ENCODE measurements at places on chromosomes 1 and 21. TPM values are rescaled to one million over a fixed set of nuclear protein-coding genes. Genes with fewer than 3 reads are reported as not detected.

- no peak for DNase-seq
Observed at GRCh38 chr1:9785406-9785805, 38.4 kb downstream of the CLSTN1 start.

DNA sequence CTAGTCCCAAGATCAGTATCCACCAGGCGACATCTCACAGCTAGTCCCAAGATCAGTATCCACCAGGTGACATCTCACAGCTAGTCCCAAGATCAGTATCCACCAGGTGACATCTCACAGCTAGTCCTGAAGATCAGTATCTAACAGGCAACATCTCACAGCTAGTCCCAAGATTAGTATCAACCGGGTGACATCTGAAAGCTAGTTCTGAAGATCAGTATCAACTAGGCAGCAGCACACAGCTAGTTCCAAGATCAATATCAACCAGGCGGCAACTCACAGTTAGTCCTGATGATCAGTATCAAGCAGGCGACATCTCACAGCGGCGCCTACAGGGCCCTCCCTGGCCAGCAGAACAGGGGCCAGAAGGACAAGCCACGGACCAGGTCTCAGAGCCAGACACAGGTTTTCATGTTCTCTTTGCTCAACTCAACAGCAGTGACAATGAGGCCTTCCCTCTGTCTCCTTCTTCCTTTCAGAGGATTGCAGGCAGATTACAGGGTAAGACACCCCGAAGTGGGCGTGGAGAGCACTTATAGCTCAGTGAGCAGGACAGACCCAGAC is 32.5 kb downstream of the NPHP4 start:
- no peak for DNase-seq

GRCh38 chr1:211830328-211831142 is at the start of gene LPGAT1:
Gene LPGAT1 (minus strand): TSS chr1:211830763. CDS start chr1:211829296, 1,467 bp downstream.
- peak; percentile 79 for DNase-seq

GRCh38 chr1:114468047-114468446 is 43.0 kb downstream of the TRIM33 start:
- no peak for DNase-seq

DNA sequence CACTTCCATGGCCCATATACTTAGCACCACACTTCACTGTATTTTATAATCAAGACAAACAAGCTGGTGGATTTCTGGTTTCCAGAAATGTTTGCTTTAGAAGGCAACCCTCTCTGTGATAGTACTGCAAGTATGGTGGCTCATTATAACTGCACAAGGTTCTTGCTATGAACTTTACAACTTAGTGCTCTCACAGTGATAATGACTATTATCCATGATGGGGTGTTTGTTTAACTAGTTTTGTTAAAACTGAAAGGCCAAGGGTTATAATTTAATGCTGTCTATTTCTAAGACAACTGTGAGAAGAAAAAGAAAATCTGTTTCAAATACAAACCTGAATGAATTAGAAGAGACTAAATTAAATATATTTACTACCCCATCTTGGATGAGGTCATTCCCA is 903.2 kb downstream of the ADGRL2 start:
- DNase-seq: no peak

DNA sequence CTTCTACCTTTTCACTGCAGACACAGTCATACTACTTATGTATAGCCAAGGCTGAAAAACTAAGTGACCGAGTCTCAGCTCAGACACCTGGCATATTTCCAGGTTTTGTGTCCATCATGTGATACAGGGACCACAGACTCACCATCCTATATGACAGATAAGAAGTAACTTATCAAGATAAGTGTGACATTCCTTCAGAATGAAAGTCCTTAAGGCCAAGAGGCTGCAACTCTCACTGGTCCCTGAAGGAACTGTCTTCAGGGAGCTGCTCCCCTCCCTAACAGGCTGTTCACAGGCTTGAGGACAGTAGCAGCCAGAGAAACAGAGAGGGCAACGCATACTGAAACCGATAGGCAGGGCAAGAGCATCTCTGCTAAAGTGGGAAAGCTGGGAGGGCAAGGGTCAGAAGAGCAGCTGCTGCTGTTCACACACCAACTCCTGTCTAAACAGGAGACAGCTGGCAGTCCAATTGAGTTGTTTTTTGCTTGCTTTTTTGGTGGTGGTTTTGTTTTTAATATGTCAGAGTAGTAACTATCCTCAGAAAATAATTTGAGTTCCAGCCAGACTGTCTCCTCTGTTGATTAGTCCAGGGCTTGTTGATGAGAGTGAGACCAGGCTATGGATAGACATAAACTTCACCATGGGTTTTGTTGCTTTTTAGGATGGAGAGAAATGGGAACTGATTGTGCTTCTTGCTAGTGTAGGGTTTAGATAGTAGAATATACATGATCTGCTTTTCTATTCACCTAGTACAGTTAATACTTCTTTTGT is 67.7 kb downstream of the MACF1 start:
- no peak for DNase-seq

DNA sequence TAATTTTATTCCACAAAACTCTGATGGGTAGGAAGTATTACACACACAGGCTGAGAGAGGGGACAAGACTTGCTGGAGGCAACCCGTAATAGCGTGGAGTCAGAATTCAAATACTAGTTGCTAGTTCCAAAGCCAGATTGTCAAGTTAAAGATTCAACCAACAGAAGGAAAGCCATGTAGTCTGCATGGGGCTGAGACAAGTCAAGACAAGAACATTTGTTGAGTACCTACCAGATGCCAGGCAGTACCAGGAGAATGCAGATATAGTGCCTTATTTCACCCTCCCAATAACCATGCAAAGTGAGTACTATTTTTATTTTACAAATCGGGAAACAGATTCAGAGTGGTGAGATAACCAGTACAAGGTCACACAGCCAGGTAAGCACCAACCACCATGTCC is 110.4 kb upstream of the SPATA6 start:
- DNase-seq: no peak

DNA sequence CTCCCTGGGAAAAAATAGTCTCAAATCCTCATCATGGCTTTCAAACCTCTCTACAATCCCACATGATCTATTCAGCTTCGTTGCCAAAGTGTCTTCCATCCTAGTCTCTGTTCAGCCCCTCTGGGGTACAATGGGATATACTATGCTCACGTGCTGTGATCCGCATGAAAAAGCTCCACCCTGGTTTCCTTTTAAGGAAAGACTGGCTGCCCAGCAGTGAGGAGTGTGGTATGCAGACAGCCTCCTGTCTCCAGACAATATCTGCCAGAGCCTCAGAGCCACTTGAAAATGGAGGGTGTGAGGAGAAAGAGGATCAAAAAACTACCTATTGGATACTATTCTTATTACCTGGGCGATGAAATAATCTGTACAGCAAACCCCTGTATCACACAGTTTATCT is 194.5 kb downstream of the LHX8 start:
- no peak for DNase-seq

DNA sequence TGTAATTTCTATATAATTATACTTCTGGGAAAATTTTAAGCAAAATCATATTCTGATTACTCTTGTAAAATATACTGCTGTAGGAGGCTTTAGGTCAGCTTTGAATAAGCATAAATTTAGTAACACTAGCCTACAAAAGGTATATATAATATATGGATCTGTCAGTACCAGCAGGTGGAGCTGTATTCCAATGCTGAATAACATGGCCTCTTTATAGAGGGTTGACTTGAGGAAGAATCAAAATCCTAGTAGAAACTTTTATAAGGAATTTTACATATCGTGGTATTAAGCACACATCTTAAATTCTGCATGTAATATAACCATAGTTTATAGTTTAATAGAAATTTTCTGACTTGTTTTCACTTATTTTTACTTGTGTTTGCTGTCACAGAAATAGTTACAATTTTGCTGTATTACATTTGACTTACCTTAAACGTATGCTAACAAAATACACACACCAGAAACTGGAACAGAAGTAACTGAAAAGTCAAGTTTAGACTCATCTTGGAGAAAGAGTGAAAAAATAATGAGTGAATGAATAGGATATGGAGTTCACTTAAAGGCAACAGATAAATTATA is 79.3 kb downstream of the HMCN1 start:
- no peak for DNase-seq

- DNase-seq: no peak
Observed at GRCh38 chr1:24161270-24161669, 18.3 kb upstream of the IL22RA1 start.

DNA sequence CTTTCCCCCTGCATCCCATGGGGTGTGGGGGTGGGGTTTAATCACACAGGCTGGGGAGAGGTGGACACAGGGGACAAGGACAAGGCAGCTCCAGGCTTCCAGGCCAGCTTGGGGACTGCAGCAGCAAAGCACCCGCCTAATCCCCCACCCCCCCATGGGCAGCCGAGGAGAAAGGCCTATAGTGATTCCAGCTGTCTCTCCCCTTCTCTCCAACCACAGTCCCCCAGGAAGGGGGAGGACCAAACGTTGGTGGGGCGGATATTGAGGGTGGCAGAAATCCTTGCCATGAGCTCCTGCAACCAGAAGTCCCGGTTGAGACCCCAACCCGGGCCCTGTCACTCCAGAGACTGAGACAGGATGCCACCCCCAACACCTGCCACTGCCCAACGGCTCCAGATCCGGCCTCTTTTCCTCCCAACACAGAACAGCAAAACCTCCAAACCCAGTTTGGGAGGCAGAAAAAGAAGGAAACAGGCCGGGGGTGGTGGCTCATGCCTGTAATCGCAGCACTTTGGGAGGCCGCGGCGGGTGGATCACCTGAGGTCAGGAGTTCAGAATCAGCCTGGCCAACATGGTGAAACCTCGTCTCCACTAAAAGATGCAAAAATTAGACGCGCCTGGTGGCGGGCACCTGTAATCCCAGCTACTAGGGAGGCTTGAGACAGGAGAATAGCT is 1.7 kb downstream of the EPHA2 start:
- no peak for DNase-seq

DNA sequence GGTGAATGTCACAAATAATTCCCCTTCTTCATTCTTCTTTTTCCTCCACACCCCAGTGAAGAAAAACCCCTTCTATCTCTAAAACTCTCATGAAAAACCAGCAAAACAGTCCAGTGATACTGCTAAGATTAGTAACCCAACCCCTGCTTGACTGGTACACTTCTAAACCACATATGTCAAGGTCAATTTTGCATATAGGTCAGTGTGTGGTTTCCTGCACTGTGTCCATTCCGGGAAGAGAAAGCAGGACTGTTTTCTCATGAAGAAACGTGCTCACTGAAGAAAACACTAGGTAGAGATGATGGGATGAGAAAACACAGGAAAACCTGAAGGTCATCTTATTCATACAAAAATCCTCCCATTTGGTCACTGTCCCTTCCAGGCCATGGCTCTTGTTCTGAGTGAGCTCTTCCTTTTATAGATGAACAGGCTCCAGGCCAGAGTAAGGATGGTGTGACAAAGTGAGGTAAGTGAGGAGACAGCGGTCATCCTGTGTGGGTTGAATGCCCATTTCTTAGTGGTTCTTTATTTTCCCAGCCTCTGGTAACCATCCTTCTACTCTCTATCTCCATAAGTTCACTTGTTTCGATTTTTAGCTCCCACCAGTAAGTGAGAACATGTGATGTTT is 122.7 kb downstream of the FASLG start:
- DNase-seq: no peak

GRCh38 chr1:221161571-221162041 is 282.4 kb downstream of the HLX start:
- no peak for DNase-seq

GRCh38 chr21:41827951-41828883 is 50.9 kb downstream of the PRDM15 start:
- DNase-seq: no peak

GRCh38 chr1:223695014-223695548 is 17.3 kb upstream of the CAPN2 start:
- DNase-seq: no peak

DNA sequence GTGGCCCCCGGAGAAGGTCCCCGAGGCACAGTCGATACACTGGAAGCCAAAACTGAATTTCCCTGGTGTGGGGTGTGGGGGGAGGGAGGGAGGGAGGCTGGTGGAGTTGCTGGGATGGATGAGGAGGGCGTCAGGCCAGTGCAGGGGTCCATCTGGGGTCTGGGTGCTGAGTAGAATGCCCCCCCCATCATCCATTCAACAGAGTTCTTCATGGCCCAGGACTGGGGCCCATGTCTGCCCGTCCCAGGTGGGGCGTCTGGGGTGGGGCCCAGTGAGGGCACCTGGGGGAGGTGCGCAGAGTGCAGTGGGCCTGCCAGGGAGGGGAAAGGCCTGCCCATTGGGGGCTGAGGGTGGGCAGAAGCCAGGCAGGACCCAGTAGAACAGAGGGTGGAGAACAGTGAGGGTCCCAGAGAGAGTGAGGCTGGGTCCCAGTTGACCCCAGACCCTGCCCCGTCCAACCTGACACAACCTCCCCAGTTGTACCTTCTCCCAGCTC is 1.9 kb downstream of the TNFRSF18 start:
- no peak for DNase-seq

GRCh38 chr1:17527036-17527914 is 12.2 kb upstream of the ARHGEF10L start:
- DNase-seq: no peak

DNA sequence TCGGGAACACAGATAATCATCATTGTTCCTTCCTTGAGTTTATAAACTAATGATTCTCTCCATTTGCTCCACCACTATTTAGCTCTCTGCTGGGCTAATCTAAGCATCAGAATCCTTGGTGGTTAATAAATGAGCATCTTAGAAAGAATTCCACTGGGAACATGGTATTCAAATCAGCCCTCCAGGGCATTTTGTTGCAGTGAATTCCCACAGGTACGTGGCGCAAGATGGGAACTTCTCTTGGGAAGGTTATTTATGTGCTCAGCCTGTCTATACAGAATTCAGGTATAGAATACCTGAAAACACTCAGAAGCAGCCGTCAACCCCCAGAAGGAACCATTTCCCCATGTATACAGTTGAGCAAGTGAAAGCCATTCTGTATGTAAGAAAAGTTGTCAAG is 131.5 kb downstream of the NTNG1 start:
- no peak for DNase-seq

DNA sequence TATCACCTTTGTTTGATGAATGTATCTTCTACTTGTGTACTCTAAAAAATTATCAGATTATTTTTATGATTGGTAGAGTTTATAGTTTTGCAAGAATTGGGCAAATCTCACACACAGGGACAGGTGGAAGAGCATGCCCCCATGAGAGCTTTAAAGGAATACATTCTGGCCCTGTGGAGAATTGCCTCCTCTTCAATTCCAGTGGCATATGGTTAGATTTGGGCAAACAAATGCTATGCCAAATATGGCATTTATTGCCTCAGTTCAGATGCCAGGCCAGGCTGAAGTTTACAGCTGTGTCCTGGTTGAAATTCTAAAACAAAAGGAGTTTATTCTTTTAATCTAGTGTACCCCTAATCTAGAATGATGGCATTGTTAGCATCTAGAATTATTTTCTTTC is 162.4 kb upstream of the CACYBP start:
- DNase-seq: no peak

GRCh38 chr21:43758111-43758641 is 17.9 kb downstream of the CSTB start:
- DNase-seq: no peak

UBE2U gene
- not detected for total RNA-seq

SLC26A9 gene
- total RNA-seq: not detected

PEAR1 gene
- total RNA-seq: 4.4 TPM

C1orf115 gene
- 56.6 TPM for total RNA-seq

CRP gene
- total RNA-seq: 103 TPM

OR2T34 gene
- total RNA-seq: not detected
